ENCODE measurements at places on chromosomes 1 and 21.
A peak's percentile ranks its signal among the peaks of the same experiment; 100 is the strongest.

GRCh38 chr1:14945132-14946010 lies 208.2 kb upstream of the TMEM51 start:
- DNase-seq, result no peak

DNA sequence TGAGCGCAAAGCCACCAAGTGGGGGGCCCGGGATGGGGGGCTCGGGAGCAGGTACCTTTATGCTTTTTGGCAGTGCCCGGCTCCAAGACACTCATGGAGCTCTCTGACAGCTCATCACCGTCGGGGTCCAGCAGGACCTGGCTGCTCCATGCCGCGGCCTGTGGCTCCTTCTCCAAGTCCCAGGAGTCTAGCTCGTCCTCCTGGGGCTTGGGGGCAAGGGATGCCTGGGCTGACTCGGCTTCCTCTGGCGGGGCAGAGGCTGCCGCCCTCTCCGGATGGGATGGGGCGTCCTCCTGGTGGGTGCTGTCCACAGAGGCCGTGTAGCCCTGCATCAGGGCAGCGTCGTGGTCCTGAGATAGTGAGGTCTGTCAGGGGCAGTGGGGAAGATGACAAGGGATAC lies 19.9 kb upstream of the PRDM15 start:
- no peak for DNase-seq

DNA sequence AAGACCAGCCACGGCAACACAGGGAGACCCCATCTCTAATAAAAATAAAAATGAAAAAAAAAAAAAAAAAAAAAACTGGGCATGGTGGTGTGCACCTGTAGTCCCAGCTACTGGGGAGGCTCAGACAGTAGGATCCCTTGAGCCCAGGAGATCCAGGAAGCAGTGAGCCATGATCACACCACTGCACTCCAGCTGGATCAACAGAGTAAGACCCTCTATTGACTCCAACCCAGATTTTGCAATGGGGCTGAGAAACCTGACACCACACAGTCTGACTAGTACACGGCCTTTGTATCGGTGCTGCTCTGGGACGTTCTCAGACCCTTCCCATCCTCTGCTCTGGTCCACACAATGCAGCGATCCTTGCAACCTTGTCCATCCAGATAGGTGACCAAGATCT lies 31.8 kb downstream of the SPATA21 start:
- no peak for DNase-seq

- no peak for DNase-seq
Measured at GRCh38 chr1:162944974-162945674, 84.1 kb upstream of the CCDC190 start.

DNA sequence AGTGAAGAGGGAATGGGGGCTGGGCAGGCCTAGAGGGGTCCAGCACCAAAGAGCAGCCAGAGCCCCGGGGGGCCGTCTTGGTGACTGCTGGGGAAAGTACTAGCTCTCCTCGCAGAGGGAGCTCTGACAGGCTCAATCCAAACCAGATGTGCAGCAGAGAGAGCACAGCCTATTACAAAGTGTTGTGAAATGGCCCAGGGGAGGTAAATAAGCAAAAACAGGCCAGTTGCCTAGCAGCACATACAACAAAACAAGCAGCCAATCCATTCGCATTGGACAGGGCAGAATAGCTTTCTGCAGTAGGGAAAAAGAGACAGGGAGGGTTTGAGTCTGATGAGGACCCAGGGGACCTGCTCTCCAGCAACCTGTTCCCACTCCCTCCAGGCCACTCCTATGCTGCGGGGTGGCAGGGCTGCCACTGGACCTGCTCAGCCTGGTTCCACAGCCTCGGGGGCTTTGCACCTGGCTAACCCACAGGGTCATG lies 239.6 kb upstream of the FGGY start:
- DNase-seq, result no peak

DNA sequence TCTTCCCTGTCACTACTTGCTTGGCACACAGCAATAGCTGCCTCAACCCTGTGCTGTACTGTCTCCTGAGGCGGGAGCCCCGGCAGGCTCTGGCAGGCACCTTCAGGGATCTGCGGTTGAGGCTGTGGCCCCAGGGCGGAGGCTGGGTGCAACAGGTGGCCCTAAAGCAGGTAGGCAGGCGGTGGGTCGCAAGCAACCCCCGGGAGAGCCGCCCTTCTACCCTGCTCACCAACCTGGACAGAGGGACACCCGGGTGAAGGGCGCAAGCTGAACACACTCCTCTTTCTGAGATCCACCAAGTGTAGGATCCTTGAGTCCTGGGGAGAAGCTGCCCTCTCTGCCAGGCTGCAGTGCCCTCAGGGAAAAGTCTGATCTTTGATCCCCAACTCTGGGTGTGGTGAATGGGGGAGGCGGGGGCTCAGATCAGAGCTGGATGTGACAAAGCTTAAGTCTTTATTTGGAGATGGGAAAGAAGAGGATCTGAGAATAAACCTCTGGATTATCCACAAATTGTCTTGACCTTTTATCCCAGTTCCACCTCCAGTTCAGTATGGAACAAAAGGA lies 1.2 kb downstream of the RXFP4 start:
- no peak for DNase-seq

GRCh38 chr1:23594927-23595353 lies 35.6 kb upstream of the ID3 start:
- no peak for DNase-seq

GRCh38 chr1:219123036-219123435 lies 50.6 kb upstream of the LYPLAL1 start:
- no peak for DNase-seq

DNA sequence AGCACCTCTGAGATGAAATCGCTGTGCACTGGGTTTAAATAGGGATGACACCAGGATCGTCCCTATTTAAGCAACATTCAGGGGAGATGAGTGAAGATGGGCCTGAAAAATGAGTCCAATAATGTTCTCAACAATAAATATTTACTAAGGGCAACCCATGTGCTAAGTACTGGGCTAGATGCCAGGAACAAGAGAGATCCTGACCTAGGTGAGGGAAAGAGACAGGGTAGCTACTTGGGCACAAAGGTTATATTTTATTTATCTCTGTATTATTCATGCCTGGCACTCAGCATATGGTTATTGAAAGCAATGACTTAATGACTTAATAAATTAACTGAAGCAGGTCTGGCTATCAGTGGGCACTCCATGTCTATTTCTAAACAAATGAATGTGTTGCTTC lies 27.4 kb upstream of the AVPR1B start:
- no peak for DNase-seq

GRCh38 chr1:228087771-228088251 lies 5.3 kb downstream of the ARF1 start:
- no peak for DNase-seq

GRCh38 chr1:69195136-69195535 lies 372.6 kb upstream of the LRRC7 start:
- no peak for DNase-seq

GRCh38 chr1:56179543-56179942 lies 399.8 kb downstream of the PLPP3 start:
- no peak for DNase-seq

GRCh38 chr1:10280439-10281350 lies 70.3 kb downstream of the KIF1B start:
- no peak for DNase-seq

GRCh38 chr1:39230261-39231190 lies 26.0 kb downstream of the MACF1 start:
- DNase-seq, result peak; percentile 37

DNA sequence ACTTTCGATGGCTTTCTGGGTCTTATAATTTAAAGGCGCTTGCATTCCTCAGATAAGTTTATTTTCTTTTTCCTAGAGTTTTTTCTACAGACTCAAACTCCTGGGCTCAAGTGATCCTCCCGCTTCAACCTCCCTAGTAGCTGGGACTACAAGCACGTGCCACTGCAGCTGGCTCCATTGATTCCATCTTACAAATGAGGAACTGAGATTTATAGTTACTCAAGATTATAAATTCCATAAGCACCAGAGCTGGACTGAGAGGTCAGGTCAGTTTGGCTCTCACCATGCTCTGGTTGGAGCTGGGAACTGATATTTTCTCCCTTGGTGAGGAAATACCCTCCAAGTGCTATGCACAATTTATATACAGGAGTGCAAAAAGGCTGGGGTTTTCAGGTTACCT lies 13.4 kb upstream of the PRPF38B start:
- DNase-seq, result no peak

GRCh38 chr1:230860617-230861384 lies 7.5 kb downstream of the C1orf198 start:
- DNase-seq, result no peak

DNA sequence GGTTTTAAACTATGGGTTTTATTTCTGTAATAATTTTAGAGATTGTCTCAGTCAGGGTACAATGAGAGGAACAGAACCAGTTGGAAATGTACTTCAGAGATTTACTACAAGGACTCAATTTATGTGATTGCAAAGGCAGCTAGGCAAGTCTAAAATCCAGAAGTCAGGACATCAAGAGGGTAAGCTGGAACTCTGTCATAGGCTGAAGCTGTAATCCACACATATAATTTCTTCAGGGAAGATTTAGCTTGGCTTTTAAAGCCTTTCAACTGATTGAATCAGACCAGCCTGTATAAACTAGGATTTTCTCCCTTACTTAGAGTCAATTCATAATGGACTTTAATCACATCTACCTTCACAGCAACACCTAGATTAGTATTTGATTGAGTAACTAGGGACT lies 24.3 kb upstream of the LELP1 start:
- no peak for DNase-seq

DNA sequence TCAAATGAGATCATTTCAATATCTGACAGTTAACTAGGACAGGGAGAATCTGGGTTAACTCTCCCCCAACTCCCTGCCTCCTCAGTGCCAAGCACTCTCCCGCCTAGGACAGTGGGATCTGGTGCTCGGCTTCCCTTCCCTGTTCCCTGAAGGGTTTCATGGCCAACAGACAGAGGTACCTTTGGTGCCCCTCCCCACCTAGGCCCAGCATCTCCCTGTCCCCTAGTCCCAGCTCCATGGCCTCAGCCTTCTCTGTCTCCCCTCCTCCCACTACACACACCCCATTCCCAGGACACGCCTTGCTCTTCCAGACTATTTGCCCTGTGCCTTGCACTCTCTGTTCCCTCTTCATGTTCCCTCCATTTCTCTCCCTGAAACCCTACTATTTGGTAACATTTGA lies 77.1 kb downstream of the CD247 start:
- DNase-seq, result no peak

All from CD4-positive, alpha-beta T cell treated with Interleukin-12 subunit alpha and Interleukin-12 subunit beta, for 1 hour (primary cell).